Activated T-helper 9 cell treated with anti-CD3 and anti-CD28 coated beads, Interleukin-2, amount 50 U/mL, for 16 hours (primary cell): ENCODE measurements at places on chromosomes 3 and 15.

GRCh38 chr3:180743813-180744590 is 64.7 kb upstream of the CCDC39 start:
- no peak for DNase-seq

DNA sequence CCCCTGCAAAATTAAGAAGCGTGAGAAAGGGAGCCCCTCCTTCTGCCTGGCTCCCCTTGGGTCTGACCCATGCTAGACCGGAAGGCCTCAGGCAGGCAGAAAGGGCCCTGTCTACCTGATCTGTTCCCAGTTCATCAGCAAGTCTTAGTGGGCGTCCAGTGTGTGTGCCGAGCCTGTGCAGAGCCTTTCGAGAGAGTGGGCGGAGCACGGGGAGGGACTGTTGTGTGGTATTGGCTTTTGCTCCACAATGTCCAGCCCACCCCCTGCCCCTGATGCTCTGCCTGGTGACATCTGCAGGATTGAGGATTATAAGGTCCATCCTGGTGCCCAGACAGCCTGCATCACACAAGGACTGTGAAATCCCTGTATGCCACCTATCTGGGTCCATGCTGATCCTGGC is 82.9 kb downstream of the CHDH start:
- no peak for DNase-seq

DNA sequence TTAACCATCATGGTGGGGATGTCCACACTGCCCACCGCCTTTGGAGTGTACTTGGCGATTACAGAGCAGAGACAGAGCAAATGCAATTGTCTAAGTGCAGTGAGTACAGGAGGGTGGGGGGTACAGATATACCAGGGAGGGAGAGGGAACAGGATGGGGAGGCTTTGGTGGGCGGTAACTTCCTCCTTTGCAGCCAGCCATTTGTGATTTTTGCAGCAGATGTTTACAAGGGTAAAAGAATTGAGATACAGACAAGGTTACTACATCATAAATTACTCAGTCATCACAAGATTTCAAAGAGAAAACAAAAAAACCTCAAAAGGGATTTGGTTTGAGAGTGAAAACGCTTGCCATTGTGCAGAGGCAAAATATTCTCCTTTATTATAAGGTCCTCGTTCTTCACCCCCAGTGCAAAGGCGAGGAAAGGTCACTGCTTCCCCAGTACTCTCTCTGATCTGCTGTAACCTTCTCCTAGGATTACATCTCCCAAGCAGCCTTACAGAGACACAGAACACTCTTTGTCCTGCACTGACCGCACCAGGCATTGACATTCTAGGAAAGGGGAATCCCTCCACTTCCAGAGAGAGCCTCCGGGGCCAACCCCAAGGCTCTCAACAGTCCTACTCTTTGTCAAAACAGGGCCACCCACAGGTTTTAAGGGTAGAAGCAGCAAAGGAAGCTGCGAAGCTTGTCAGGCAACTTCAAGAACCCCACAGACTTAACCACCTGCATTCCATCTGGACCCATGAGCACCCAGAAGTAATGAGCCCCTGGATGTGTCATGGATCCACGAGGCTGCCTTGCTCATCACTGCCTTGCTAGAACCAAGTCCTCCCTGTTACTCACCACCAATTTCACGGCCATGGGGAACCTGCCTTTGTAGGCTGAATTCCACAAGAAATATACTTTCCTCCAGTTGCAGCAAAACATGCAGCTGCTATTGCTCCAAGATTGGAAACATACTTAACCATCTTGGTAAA is 117.3 kb downstream of the ADAMTS17 start:
- no peak for DNase-seq

GRCh38 chr3:38297947-38298711 is 16.0 kb downstream of the SLC22A14 start:
- DNase-seq = no peak
